ENCODE measurements at places on chromosomes 11 and 22. TPM values are rescaled to one million over a fixed set of nuclear protein-coding genes. Genes with fewer than 3 reads are reported as not detected.

Gene GAS2L1
- not detected for total RNA-seq

Gene BATF2
- total RNA-seq: 0.24 TPM

Gene TSPAN32
- total RNA-seq: 6.8 TPM

Gene SCO2
- total RNA-seq: 7.1 TPM

Gene IL17REL
- total RNA-seq: 0.31 TPM

Gene C22orf42
- total RNA-seq: not detected

Gene SERHL2
- total RNA-seq: 0.91 TPM

Gene ARHGAP42
- total RNA-seq: 3.1 TPM

Gene MRTFA
- total RNA-seq: 115 TPM

Gene AQP11
- total RNA-seq: 0.22 TPM

Gene PARVG
- 91.6 TPM for total RNA-seq

Gene SSRP1
- 120 TPM for total RNA-seq

Gene OR52I2
- total RNA-seq: not detected

Gene CHRNA10
- total RNA-seq: 2.5 TPM

Gene SUSD2
- total RNA-seq: 0.93 TPM

Gene P2RX3
- not detected for total RNA-seq

Gene CDKN1C
- 1.1 TPM for total RNA-seq

Gene CARNS1
- 5.7 TPM for total RNA-seq

Gene OR2AT4
- not detected for total RNA-seq

Gene CSF2RB
- 141 TPM for total RNA-seq
